ENCODE measurements at places on chromosomes 2 and 18. TPM values are rescaled to one million over a fixed set of nuclear protein-coding genes. Genes with fewer than 3 reads are reported as not detected.

GRCh38 chr2:189516546-189516945, 64.0 kb downstream of the SLC40A1 start:
- no peak for DNase-seq

- DNase-seq = no peak
These were observed 72.6 kb downstream of the ANKRD44 start for GRCh38 chr2:197238043-197238365.

DNA sequence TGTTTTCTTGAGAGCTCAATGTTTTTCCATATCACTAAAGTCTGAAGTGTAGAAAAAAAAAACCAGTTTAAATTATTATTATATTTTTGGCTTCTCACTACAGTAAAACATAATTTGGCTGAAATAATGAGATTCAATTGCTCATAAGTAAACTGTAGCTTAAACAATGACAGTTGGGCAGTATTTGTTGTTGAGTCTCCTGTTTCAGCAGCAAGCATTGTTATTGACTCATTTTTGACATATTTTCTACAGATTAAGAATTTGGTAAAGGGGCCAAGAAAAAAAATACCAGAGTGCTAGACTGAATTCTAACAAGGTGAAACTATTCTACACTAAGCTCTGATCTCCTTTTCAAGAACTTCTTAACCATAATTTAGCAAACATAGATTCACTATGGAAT, 2070.4 kb upstream of the CELF4 start:
- no peak for DNase-seq

GRCh38 chr2:181165199-181165868, 184.9 kb downstream of the UBE2E3 start:
- DNase-seq = no peak

GRCh38 chr2:102798181-102798580, 36.4 kb downstream of the TMEM182 start:
- no peak for DNase-seq

GRCh38 chr2:41903474-41904135, 144.2 kb upstream of the PKDCC start:
- no peak for DNase-seq

GRCh38 chr2:55161295-55162210, 70.5 kb downstream of the CLHC1 start:
- no peak for DNase-seq

- DNase-seq = no peak
These were observed 123.3 kb upstream of the RND3 start for GRCh38 chr2:150610670-150611279.

DNA sequence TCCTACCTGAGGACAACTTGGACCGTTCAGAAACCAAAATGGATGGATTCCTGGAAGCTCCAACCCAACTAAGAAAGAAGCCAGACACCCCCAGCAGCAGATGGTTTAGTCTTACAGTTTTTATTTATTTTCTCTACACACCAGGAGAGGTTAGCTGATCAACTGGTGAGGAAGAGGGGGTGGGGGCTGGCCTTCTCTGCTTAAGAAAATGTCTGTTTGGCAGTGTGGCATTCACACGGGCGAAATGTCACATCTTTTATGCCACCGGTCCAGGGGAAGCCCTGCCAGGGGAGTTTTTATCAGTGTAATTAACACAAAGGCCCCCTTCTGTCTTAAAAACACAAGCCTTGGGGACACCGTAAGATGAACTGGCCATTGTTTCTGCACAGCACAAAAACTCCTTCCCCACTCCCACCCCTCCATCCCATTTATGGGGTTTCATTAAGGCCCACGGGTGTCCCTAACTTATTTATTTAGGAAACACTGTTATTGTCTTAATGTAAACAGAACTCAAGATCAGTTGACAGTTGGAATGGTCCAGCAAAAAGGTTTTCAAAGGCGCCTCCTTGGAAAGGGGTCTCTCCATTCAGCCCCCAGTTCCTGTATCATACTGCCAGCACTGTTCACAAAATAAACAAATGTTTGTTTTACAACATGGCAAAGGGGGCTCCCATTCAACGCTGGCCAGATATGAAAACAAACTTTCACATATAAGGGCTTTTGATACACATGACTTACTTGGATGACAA, 217.0 kb downstream of the C1D start:
- DNase-seq = no peak

GRCh38 chr18:59249199-59249774, 24.0 kb downstream of the RAX start:
- DNase-seq = peak; percentile 77

GRCh38 chr18:46148810-46149209, 44.6 kb downstream of the HAUS1 start:
- DNase-seq = no peak

GRCh38 chr2:198187841-198188240, 383.4 kb downstream of the PLCL1 start:
- no peak for DNase-seq

DNA sequence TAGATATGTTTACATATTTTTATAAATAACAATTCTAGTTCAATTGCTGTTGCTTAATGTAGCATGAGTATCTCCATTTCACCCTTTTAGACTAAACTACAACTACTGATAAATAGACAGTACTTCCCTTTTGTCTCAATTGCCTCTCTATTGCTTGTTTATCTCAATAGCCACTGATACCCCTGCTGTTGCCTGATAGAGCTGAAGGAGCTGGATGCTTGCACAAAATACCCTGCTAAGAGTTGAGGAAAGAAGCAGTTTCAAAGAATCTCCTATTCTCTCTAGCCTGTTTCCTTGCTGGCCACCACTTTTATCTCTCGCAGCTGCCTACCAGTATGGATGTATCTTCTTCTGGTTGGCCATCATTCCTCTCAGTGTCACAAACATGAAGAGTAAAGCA, 16.9 kb upstream of the ZNF804A start:
- no peak for DNase-seq

- peak; percentile 46 for DNase-seq
These were observed 1.2 kb upstream of the ST6GAL2 start for GRCh38 chr2:106886916-106887758.

GRCh38 chr2:233307565-233307964, at the start of gene SAG:
SAG (plus strand) TSS chr2:233307816; CDS start chr2:233309190, 1,374 bp downstream.
- DNase-seq = no peak

DNA sequence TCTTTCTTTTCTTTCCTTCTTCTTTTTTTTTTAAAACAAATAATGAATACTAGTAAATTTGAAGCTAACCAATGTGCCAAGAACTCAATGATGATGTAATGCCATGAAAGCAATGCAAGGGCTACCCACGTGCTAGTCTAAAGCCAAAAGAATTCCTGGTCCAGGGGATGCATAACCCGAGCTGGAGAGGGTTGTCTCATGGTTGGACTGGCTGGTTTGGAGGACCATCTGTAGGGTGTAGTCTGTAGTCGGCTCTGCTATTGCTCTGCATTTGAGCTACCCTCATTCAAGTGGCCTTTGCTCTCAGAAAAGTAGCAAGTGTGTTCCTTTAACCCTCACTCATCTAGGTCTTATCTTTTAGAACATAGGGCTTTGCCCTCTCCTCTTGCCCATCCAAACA, 469.6 kb upstream of the CELF4 start:
- DNase-seq = no peak

DNA sequence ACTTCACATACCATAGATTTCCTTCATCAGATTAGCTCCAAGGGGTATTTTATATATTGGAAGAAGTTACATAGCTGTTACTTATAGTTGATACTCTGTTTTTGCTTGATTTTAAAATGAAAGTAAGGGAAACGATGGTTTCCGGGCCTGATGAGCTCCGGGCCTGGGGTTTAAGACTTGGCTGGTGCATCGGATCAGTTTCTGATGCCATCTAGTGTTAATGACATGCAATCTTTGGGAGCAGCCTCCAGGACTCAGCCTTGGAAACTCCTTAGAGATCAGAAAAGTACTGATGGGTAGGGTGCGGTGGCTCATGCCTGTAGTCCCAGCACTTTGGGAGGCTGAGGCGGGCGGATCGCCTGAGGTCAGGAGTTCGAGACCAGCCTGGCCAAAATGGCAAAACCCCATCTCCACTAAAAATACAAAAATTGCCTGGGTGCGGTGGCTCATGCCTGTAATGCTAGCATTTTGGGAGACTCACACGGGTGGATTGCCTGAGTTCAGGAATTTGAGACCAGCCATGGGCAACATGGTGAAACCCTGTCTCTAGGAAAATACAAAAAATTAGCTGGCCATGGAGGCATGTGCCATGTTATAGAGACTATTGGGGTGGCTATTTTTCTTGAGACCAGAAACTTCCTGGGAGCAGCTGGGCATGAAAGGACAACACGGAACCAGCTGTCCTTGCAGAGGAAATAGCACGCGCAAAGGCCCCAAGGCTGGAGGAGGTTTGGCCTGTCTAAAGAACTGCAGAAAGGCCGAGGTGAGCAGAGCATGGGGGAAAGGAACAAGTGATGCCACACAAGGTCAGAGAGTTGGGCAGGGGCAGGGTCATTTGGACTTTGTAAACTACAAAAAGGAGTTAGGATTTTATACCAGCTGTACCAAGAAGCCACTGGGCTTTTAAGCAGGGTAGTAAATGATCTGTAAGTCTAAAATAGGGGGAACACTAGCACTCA, 46.9 kb upstream of the CNOT11 start:
- DNase-seq = peak; percentile 48

GRCh38 chr2:51290725-51291124, 258.8 kb upstream of the NRXN1 start:
- DNase-seq = no peak

DNA sequence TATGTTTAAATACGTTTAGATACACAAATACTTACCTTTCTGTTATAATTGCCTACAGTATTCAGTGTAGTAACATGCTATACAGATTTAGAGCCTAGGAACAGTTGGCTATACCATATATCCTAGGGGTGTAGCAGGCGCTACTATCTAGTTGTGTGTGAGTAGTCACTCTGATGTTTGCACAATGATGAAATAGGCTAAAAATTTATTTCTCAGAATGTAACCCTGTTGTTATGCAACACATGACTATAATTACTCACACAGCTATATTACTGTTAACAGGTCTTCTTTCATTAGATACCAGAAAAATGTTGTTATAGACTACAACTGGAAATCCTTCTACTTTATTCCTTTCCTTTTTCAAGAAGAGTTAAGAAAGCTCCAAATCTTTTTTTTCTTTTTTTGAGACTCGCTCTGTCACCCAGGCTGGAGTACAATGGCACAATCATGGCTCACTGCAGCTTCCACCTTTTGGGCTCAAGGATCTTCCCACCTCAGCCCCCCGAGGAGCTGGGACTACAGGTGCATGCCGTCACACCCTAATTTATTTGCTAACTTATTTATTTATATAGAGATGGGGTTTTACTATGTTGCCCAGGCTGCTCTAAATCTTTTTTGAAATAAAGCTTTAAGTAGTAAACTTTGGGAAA, 48.5 kb downstream of the C2orf74 start:
- DNase-seq = no peak

GRCh38 chr18:28974504-28974903, 797.6 kb upstream of the CDH2 start:
- DNase-seq = no peak

DNA sequence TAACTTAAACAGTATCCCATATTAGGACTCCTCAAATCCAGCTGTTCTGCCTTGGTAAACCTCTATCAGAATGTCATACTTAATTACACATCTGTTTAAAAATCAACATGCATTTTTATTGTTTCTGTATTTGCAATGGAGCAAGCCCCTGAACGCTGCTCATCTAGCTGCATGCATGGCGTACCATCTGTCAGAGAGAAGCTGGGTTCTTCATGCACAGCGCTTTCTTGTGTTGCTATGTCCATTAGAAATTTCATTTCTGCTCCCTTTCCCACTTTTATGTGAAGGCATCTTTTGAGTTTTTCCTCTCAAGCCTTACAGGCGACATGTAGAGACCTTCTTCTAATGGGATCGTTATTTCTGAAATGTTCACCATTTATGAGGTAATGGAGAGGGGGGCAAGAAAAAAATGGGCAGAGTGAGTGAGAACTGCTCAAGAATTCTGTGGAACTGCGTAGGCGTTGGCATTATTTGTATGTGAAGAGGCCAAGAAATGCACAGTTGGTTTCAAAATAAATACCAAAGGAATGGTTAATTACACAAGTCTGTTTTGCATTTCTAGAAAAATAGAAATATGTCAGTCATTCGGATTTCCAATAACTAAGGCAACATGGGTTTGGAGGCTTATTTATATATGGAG, 31.6 kb downstream of the INSIG2 start:
- DNase-seq = no peak

DNA sequence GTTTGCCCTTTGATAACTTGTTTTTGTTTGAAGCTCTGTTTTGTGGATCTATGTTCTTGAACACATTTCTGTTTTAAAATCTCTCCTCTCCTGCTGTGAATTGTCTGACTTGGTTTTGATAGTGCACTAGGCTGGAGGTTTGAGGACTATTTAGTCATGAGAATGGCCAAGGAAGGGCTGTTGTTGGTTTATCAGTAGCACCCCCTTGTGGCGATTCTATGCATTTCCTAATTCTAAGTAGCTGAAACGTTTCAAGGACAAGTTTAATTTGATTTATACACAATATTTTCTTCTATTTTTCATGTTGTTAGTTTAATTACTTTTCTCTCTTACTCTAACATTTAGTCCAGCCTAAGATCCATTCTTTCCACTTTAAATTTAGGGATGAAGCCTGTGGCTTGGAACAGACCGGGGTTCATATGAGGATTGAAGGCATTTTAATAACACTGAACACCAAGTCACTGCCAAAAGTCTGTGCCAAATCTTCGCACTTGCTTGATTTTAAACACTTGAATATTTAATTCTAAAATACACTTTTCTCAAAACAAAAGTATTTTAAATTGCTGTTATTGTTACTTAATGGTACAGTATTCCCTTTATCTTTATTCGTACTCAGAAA, 166.0 kb downstream of the SOCS6 start:
- DNase-seq = no peak

- DNase-seq = no peak
These were observed 139.8 kb downstream of the GLI2 start for GRCh38 chr2:120875431-120875830.

- no peak for DNase-seq
These were observed 334.5 kb upstream of the SPHKAP start for GRCh38 chr2:228516019-228516418.

Gene CAPN10
- polyA plus RNA-seq = 32.1 TPM

Gene KLHL41
- 1.5 TPM for polyA plus RNA-seq

Gene C1QL2
- not detected for polyA plus RNA-seq

Gene FOXI3
- 0.11 TPM for polyA plus RNA-seq

Gene KYNU
- polyA plus RNA-seq = 7.5 TPM

Gene LIPG
- polyA plus RNA-seq = 43.0 TPM

Gene TMEM169
- 13.6 TPM for polyA plus RNA-seq

Gene CPO
- 1.6 TPM for polyA plus RNA-seq

Gene BOLL
- not detected for polyA plus RNA-seq

Gene ASB18
- polyA plus RNA-seq = not detected

Gene ITM2C
- 891 TPM for polyA plus RNA-seq

Gene SERPINB11
- polyA plus RNA-seq = not detected
